ENCODE measurements at places on chromosomes 12 and 14.
A peak's percentile ranks its signal among the peaks of the same experiment; 100 is the strongest.

DNA sequence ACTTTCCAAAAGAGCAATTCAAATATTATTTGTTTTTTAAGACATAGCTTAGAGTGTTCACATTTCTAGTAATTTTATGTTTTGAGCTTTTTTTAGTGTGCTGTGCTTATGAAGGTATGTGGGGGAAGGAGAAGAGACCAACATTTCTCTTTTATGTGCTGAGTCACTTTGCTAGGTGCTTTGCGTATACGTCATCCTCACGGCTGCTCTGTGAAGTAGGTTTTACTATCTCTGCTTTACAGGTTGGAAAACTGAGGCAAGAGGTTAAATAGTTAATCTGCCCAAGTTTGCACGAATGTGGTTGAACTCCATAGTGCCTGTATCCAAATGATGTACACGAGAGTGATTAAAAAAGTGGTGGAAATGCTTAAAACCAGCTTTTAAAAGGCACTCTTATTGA, 75.9 kb downstream of the AEBP2 start:
- DNase-seq, result no peak

GRCh38 chr12:123938679-123939480, 33.8 kb downstream of the CCDC92 start:
- peak; percentile 3 for DNase-seq

DNA sequence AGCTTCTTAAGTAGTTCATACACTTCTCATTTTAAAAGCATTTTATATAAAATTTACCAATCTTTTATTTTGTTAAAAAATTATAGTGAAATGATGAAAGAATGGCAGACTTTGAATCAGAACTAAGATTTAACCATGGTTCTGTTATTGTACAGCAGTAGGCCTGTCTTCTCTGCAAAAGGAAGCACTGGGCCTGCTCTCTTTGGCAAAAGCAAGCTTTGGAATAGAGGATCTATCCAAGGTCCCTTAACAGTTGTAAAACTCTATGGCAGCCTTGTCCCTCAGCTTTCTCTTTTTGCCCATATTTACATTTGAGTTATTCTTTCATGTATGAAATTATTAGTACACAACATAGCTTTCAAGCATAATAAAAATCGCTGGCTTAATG, 82.8 kb downstream of the PLEKHG7 start:
- no peak for DNase-seq

GRCh38 chr12:69275471-69275891, 36.1 kb downstream of the CPSF6 start:
- peak; percentile 29 for DNase-seq

DNA sequence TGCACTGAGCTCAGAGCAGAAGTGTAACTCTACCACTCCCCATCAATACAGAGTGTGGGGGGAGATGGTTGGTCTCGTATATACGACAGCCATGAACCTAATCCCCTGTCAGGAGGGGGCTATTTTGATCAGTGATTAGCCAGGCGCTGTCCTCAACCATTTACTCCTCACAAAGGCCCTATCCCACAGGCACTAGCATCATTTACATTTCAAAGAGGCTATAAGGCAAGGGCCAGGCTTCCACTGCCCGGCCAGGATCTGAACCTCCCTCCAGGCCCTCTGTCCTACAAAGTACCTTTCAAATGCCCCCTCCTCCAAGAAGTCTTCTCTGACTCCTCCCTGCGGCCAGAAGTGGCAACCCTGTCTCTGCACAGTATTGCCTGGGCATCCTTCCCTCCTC, 74.7 kb downstream of the ITPK1 start:
- no peak for DNase-seq

GRCh38 chr12:112992541-112993398, 14.5 kb downstream of the OAS2 start:
- DNase-seq, result peak; percentile 66

- peak; percentile 41 for DNase-seq
Measured at GRCh38 chr14:77059276-77059915, 30.9 kb upstream of the IRF2BPL start.

GRCh38 chr12:116039081-116039480, 238.4 kb downstream of the MED13L start:
- no peak for DNase-seq

- no peak for DNase-seq
Measured at GRCh38 chr14:39319381-39319780, 85.7 kb downstream of the MIA2 start.

DNA sequence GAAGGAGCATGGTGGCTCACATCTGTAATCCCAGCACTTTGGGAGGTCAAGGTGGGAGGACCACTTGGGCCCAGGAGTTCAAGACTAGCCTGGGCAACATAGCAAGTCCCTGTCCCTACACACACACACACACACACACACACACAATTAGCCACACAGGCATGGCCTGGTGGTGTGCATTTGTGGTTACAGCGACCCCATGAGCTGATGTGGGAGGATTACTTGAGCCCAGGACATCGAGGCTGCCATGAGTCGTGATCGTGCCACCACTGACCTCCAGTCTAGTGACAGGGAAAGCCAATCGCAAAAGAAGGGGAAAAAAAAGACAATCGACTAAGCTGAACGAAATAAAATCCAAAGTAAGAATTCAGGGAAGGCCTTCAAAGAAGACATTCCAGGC, 67.9 kb downstream of the TBX3 start:
- DNase-seq, result no peak

DNA sequence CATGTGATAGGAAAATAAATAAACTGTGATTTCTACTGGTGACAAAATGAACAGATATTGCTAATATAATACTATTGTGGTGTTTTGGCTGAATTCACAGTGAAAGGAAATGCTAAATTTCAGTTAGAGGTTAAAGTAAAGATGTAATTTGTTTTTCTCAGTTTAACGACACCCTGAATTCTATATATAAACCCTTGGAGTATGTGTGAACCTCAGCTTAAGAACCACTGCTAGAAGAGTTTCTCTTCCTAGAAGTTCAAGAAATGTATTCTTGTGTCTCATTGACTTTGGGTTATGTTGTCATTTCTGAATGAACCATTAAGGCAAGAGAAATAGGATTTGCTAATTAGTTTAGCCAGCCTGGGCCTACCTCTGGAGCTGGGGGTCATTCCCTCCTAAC, 8.2 kb downstream of the FBXO34 start:
- DNase-seq, result no peak

DNA sequence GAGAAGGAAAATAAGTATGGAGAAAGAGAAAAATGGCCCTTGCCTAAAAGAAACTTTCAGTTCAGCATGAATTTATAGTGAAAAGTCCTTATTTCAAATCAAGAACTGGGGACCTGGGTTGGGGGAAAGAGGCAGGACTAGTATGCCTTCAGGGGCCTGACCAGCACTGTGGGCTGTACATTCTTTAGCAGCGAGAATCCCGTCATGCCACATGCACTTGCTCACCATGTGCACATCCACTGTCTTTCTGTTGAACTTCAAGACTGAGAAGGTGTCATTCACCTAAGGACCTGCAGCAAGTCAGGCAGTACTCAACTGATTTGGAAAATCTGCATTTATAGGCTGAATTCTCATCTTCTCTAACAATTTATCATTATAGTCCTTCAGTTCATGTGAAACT, 50.2 kb downstream of the RAB35 start:
- no peak for DNase-seq

DNA sequence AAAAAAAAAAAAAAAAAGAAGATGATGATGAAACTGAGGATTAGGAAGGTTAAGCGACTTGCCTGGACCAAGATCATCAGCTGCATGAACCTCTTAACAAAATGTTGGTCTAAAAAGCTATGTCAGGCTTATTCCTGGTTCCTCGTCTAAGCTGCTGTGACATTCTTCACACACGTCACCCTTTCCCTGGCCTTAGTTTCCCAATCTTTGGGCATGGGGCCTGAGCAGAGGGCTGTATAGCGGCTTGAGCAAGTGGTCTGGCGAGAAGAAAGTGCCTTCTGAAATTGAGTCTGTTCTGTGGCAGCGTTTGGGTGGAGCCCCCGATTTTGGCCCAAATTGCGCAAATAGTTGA, 58.7 kb upstream of the CCND2 start:
- no peak for DNase-seq

DNA sequence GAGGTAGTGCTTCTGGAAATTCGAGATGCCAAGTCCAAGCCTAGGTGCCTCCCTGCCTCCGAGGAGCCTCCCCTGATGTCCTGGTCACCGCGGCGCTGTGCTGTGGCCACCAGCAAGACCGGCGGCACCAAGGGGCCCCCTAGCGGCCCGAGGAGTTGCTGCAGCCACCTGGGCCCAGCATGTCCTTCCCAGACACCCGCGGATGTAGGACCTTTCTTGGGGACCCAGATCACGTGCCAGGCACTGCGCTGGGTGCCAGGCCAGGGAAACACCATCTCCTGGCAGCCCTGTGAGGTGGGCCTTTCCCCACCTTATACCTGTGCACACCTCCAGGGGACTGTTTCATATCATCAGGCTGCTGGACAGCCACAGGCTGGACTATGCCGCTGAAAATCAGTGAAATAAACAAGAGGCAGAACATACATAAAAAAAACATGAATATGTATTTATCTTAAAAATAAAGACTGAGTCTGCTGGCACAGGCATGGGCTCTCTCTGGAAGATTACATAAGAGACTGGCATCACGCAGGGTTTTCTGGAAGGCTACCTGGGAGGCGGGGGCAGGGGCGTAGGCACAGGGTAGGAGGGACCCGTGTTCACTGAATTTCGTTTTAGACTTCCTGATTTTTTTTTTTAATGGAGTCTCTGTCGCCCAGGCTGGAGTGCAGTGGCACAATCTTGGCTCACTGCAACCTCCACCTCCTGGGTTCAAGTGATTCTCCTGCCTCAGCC, 15.9 kb upstream of the HHIPL1 start:
- DNase-seq, result peak; percentile 72

DNA sequence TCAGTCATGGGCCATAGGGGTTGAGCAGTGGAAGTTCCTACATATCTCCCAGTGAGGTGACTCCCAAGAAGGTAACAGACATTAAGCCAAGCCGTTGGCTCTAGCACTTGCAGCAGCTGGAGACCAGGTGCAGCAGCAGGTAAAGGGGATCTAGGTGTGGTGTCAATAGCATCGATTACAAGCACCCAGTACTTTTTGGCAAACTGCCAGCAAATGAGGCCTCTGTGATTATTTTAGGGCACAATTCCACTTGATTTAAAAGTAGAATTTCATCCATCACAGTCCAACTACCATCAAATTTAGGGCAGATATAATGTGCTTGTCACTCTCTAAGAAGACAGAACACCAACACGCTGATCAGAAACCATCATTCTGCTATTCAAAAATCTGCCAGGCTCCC, 224.1 kb upstream of the EGLN3 start:
- DNase-seq, result no peak

- no peak for DNase-seq
Measured at GRCh38 chr14:51157012-51157411, 62.1 kb upstream of the TRIM9 start.

DNA sequence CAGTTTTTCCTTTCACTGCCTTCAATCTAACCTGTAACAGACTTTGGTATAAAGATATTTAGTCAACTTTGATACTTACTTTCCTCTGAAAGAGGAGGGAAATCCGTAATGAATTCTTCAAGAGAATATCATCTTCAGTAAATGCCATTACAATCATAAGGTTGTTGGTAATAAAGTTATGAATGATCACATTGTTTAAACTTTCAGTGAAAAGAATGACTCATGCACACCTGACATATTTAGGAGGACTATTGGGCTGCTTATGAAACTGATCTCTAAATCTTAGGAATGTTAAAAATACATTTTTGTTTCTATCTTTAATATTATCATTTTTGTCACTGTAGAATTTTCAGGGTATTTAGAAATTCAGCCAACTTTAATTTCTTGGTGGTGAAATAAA, 474.7 kb downstream of the SLC16A7 start:
- no peak for DNase-seq

Measured in CD4-positive, alpha-beta T cell treated with Interleukin-12 subunit alpha and Interleukin-12 subunit beta, for 1 hour (primary cell).